ENCODE measurements at places on chromosomes 5 and 9.

- no peak for DNase-seq
Measured at GRCh38 chr5:97480313-97480712, 297.3 kb upstream of the RIOK2 start.

DNA sequence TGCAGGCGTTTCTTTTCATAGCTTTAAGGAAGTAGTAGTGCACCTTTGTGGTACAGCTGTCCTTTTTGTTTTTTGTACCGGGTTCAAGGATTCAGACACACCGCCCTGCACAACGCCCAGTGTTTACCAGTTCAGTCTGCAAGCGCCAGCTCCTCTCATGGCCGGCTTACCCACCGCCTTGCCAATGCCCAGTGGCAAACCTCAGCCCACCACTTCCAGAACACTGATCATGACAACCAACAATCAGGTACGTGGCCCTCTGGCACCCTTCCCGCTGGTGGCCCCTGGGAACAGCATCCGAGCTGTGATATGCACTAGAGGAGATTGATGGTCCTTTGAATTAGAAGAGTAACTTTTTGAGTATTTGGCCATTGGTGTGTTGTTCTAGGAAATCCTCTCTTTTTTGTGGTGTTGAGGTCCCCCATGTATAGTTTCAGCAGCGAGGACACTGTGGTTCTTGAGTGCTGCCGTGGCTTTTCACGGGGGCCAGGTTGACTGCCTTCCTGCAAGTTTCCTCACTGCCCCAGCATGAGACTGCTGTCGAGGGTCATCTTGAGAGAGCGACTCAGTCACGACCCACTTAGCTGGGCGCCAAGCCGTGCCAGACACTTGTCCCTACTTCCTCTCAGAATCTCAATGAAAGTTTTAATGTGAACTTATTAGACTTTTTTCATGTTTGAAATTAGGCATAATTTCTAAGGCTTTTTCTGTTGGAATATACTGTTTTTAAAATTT lies 37.9 kb downstream of the TENT4A start:
- no peak for DNase-seq

GRCh38 chr5:138737494-138738265 lies 15.5 kb upstream of the CTNNA1 start:
- DNase-seq: no peak

- no peak for DNase-seq
Measured at GRCh38 chr9:81522716-81523551, 166.4 kb downstream of the TLE1 start.

DNA sequence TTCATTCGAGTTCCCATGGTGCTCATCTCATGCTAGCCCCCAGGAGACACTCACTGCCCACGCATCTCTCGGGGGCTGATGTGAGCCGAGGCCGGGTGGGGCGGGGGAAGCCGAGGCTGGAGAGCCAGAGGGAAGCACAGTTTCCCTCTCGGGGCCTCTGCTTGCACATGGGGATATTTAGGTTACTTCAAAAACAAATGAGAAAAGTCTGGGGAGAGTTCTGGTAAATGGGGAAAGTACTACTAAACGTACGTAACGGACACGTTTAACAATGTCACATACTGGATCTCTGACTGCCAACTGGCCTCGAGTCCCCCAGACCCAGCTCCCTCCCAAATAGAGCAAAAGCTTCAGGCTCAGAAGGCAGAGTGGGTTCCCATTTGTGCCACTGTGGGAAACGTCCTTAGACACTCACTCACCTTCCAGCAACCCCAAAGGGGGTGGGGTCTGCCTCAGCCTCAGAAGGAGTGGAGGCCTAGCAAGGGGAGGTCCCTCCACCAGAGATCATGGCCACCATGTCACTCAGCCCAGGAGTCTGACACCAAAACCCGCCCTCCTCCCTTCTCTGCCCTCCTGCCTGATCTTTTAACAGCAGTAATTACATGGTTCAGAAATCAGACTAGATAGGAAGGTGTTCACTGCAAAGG lies 33.8 kb upstream of the NTNG2 start:
- DNase-seq: no peak

DNA sequence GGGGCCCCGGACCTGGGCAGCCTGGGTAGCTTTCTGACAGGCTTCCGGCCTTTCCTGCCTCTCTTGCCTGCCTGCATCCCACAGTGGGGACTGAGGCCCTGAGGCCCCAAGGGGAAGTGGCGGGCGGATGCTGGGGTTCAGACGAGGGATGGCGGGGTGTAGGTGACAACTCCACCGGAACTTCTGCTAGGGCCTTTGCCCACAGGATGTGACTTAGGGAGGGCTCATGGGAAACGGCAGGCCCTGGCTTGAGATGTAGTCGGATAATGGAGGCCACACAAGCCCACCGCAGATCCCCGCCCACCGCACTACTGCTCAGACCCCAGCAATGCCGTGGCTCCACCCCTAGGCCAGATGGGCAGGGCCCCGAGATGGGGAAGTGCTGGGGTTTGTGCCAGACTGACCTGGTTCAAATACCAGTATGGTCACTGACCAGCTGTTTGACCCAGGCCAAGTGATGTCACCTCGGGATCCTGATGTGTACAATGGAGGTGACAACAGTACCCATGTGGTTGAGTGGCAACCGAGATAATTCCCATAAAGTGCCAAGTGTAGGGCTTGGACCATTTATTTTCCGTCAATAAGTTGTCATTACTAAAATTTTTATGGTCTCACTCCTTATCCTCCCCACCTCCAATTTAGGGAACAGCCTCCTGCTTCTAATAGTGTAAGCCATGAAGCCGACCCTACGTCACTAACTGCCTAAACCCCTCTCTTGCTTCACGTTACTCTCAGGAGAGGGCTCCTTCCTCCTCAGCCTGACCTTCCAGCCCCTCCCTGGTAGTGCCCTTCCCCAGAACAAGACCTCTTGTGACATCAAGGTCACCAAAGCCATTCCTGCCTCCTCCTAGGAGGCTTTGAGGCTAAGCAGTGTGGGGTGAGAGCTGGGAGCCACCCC lies 2.5 kb upstream of the CDK9 start:
- DNase-seq: peak; percentile 66

- no peak for DNase-seq
Measured at GRCh38 chr9:109228093-109228642, 61.1 kb upstream of the FRRS1L start.

- no peak for DNase-seq
Measured at GRCh38 chr9:109248133-109248581, 72.7 kb downstream of the EPB41L4B start.

- no peak for DNase-seq
Measured at GRCh38 chr5:113344973-113345940, 89.5 kb downstream of the TSSK1B start.

GRCh38 chr9:132586830-132587591 lies 4.6 kb downstream of the BARHL1 start:
- no peak for DNase-seq

GRCh38 chr5:152349683-152350526 lies 55.2 kb downstream of the NMUR2 start:
- DNase-seq: peak; percentile 49

- DNase-seq: no peak
Measured at GRCh38 chr9:93456504-93456903, 3.1 kb upstream of the FAM120AOS start.
